ENCODE measurements at places on chromosomes 3 and 15. TPM values are rescaled to one million over a fixed set of nuclear protein-coding genes. Genes with fewer than 3 reads are reported as not detected.

GALNT15 gene
- 0.05 TPM for total RNA-seq

NKIRAS1 gene
- total RNA-seq = 7.9 TPM

IP6K2 gene
- total RNA-seq = 49.3 TPM

BHLHE40 gene
- total RNA-seq = 81.0 TPM

ANKRD34C gene
- not detected for total RNA-seq

OXTR gene
- total RNA-seq = 10.4 TPM

SERP1 gene
- total RNA-seq = 111 TPM

DNAJA4 gene
- not detected for total RNA-seq

NTRK3 gene
- total RNA-seq = 21.9 TPM

CA12 gene
- 168 TPM for total RNA-seq

FHIT gene
- total RNA-seq = 0.72 TPM

LRRFIP2 gene
- total RNA-seq = 51.2 TPM

IL12A gene
- 0.59 TPM for total RNA-seq

CHRFAM7A gene
- total RNA-seq = 7.5 TPM

CDC25A gene
- 8.8 TPM for total RNA-seq

LMLN gene
- total RNA-seq = 2.5 TPM

THPO gene
- 0.06 TPM for total RNA-seq

CFAP100 gene
- total RNA-seq = not detected

DRD3 gene
- total RNA-seq = not detected

GOLGA8N gene
- 1.3 TPM for total RNA-seq
